HT-29 (cell line): ENCODE measurements at places on chromosomes 12 and 14. TPM values are rescaled to one million over a fixed set of nuclear protein-coding genes. Genes with fewer than 3 reads are reported as not detected.

ABCD4 gene
- total RNA-seq: 31.4 and 32.3 TPM in 2 replicates

DNAJC22 gene
- total RNA-seq: 8.2 and 9.2 TPM in 2 replicates

DNA sequence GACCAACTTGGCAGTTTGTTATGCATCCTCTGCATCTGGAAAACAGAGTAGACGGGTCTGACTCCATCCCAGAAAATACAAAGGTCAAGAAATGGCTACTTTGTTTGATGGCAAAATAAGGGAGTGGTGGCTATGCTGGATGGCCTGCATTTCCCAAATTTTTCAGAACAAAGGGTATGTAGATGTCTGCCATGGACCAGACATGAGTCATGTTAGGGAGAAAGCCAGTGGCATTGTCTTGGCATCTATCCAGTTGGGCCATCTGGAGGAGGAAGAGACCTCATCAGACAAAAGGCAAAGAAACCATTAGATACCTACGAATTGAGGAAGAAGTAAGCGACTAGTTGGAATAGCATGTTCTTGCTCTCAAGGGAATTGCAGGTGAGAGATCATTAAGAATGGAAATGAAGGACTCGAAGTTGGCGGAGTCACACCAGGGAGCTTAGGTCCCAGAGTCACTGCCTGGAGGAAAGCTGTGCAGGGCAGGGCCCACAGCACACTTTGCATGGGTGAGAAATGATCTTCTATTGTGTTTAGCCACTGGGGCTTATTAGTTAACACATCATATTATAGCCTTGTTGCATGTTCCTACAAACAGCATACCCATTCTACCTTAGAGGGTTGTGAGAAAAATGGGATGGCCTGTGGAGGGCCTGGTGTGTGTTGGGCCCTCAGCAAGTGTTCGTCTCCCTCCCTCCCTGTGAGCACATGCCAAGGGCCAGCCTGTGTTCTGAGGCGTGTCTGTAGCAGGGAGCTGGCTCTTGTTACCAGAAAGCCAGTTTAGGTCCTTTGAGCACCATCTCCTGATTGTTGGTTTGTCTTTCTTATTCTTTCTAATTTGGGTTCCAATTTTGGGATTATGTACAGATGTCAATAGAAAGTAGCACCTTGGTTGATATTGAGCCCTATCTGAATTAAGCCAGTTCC lies 119.4 kb downstream of the KTN1 start:
- no peak for DNase-seq

- no peak for DNase-seq
Observed at GRCh38 chr12:113954547-113954946, 11.6 kb downstream of the RBM19 start.

DNA sequence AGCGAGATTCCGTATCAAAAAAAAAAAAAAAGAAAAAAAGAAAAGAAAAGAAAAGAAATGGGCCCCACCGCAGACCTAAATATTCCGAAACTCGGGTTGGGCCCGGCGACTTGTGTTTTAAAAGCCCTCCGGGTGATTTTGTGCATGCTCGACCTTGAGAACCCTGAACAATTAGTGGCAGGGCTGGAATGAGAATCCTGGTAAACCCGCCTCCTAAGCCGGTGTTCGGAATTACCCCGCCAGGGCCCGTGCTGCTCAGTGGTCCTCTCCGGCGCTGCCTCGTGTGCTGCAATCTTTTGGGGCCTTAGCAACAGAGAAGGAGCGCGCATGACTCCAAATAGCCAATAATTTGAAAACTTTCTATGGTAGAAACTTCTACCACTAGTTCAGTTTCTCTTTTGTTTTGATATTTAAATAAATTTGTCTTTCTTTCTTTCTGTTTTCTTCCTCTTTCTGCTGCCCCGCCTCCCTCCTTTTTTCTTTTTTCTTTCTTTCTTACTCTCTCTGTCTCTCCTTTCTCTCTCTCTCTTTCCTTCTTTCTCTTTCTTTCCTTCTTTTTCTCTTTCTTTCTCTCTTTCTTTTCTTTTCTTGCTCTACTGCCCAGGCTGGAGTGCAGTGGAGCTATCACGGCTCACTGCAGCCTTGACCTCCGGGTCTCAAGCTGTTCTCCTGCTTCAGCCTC lies 1.5 kb upstream of the GALNT6 start:
- no peak for DNase-seq

GALNT16 gene
- not detected in 2 replicates for total RNA-seq

DNA sequence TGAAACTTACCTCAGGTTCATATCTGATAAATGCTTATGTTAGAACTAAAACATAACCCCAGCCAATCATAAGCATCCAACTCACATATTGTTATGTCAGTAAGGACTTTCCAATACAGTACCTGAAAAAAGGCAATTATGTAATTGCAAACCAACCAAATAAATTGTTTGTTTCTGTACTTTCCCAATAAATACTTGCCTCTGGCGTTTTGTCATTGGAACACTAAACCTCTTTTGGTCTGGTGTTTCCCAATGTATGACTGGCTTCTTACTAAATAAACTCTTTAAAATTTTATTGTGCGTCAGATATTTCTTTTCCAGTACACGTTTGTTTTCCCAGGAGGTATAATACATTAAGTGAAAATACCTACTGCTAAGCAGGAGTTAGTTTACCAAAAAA lies 6.7 kb upstream of the PTPRB start:
- DNase-seq: no peak

MORN3 gene
- total RNA-seq: 0.05 and 0.13 TPM in 2 replicates

METTL3 gene
- total RNA-seq: 39.7 and 41.0 TPM in 2 replicates

PTCSC3 gene
- not detected in 2 replicates for total RNA-seq

DNA sequence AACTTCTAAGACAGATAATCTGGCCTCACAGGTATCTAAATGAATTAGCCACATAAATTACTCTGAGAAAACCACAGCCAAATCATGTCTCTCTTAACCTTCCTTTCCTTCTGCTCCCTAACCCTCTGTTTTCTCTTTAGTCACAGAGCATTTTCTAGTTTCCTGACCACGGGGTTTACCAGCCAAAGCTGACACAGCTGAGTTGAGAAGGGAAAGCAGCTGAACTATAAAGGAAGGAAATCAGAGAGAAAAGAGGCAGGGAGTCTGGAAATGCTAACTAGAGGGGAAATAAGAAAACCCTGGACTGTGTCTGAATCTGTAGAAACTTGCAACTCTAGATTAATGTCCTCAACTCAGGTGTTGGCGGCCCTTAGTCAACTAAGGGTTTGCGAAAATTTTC lies 24.4 kb downstream of the ANKS1B start:
- no peak for DNase-seq

DNA sequence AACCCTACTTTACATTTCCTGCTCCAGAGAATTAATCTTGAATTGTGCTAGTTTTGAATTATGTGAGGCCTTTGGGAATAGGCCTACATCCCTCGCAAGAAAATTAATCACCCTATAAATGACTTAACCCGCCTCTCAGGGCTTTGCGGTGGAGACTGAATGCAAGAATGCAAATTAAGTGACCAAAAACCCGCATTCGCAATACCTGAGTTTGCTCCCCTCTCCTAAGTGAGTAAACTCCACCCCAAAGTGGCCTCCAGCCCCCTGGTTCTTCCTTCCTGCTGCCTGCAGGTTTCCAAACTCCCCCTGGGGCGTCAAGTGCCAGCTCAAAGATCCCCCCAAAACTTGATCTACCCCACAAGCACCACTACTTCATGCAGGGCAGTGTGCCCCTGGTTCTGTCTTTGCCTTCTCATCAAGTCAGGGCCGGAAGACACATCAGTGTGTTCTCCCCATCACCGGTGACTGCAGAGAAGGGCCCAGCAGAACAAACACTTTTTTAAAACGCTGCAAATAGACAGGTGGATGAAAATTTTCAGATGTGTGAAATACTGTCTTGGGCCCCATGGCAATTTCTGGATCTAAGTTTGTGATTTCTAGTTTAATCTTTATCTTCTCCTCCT lies 644.7 kb downstream of the VRK1 start:
- no peak for DNase-seq

DNA sequence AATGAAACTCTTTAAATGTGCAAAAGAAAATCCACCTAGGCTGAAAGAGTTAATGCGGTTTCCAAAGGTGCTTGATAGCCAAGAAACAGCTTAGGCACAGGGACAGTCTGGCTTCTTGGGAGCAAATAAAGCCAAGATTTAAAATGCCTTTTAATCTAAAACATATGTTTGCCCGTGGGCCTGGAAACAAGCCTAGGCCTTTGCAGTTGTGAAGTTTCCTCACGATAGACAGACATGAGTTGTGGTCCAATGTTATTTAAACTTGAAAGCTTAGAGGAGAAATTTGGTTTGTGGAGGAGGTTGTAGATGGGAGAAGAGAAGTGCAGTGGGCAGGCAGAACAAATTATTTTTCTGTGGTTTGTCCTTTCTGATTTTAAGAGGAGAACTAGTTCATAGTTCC lies 29.8 kb downstream of the PROX2 start:
- no peak for DNase-seq

NINJ2 gene
- total RNA-seq: 8.6 and 10.9 TPM in 2 replicates

GRCh38 chr12:53093777-53094393 lies 3.6 kb upstream of the IGFBP6 start:
- DNase-seq: no peak

- peak; percentile 16 for DNase-seq
Observed at GRCh38 chr14:63671987-63672386, 30.3 kb upstream of the WDR89 start.

DNA sequence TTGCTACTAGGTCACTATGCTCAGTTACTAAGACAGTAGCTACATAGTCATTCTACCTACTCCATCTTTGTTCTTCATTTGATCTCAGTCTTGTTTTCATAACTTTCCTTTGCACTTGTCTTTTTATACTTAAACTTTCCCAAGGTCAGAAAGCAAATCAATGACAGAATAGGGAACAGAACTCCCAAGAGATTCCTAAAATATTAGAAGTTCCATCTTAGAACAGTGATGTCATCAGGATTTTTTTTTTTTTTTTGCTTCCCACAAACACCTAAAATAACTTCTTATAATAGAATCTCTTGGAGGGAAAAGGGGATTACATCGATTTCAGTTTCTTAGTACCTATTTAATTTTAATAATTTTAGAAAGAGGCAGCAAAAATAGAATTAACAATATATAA lies 65.8 kb downstream of the NTN4 start:
- DNase-seq: no peak

BCAT1 gene
- total RNA-seq: not detected in 2 replicates

- no peak for DNase-seq
Observed at GRCh38 chr12:96774496-96775256, 132.4 kb upstream of the NEDD1 start.

DEGS2 gene
- 87.3 and 94.2 TPM in 2 replicates for total RNA-seq

DNA sequence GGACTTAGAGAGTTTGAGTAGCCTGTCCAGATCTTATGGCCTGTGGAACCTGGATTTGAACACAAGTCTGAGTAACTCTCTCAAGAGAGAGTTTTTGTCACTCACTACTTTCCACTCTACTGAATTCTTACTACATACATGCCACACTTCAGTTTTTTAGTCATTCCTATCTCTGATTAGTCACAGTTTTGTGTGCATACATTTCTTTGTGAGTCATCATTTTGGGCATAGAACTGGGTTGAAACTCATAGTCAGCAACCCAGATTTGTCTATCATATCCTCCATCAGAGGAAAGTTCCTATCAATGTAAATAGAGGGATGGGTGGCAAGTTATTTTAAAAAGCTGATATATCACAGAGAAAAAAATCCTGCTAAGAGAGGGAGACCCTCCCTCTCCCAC lies 42.9 kb downstream of the FLRT2 start:
- DNase-seq: no peak

- no peak for DNase-seq
Observed at GRCh38 chr12:72256725-72257124, 15.4 kb upstream of the TRHDE start.

AQP6 gene
- total RNA-seq: 1.8 and 2.0 TPM in 2 replicates

DNA sequence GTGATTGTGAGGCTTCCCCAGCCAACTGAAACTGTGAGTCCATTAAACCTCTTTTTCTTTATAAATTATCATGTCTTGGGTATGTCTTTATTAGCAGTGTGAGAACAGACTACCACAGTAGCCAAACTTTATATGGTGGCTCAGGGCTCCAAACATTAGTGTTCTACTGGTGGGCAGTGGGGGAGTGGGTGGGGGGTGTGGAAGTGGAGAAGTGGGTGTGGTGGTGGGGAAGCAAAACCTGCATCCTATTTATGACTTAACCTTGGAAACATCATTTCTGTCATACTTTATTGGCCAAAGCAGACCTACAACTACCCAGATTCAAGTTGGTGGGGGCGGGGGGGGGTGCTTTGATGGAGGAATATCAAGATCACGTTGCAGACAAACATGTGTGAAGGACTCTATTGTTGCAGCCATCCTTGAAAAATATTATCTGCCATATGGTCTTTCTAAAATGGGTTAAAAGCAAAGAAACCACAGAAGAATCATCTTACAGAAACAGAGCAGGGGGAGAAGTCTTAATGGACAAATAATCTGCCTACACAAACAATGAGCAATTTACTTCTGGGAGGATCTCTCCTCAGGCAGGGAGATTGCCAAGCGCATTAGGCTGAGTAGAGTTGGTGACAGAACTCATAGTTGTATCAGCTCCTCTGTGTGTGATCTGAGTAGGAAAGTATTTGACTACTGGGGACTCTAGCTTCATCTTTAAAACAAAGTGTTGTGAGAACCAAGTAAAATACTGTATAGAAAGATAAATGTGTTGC lies 1.4 kb upstream of the PWP1 start:
- DNase-seq: peak; percentile 3

DNA sequence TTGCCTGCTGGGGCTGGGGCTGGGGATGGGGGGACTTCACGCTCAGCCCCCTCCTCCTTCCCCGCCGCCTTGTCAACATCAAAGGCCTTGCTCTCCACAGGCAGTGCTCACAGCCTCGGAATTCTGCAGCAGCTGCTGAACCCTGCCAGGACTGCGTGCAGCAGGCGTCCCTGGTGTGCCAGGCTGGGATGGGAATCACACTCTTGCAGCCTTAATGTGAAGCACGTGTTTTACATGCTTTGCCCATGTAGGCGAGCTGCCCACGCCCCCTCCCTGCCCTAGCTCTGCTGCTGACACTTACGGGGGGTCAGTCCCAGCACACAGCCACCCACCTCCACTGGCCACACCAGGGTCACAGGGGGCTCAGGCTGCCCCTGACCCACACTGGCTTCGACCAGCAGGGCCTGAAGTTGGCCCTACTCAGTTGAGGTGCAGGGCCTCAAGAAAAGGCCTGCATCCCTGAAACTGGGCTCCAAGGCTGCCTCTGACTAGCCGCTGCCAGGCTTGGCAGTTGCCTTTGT lies 276.2 kb upstream of the RTL1 start:
- no peak for DNase-seq

GRCh38 chr12:115303723-115304309 lies 619.8 kb upstream of the TBX3 start:
- DNase-seq: no peak

GRCh38 chr12:6323340-6323994 lies 13.0 kb downstream of the PLEKHG6 start:
- DNase-seq: peak; percentile 86

MSI1 gene
- total RNA-seq: not detected in 2 replicates

YY1 gene
- total RNA-seq: 62.7 and 63.2 TPM in 2 replicates

KERA gene
- not detected in 2 replicates for total RNA-seq

TMEM30B gene
- 50.2 and 55.7 TPM in 2 replicates for total RNA-seq

DNA sequence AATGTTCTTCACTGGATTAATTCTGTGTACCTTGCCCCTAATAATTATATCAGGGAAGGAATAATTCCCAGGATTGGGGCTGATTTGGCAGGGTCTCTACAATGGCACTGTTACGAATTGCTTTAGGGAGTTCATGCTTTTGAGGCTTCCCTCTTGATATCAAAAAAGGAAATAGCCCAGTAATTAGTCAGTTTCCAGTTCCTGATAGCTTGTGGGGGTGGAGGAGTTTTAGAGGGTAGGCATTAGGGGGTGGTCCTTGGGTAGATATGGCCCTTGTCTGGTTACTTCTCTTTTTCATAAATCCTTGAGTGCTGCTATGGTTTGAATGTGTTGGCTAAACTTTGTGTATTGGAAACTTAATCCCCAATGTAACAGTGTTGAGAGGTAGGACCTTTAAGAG lies 6.1 kb upstream of the SRSF5 start:
- DNase-seq: no peak

GRCh38 chr14:48738186-48738925 lies 847.8 kb downstream of the RPS29 start:
- no peak for DNase-seq

GRCh38 chr14:72826039-72826438 lies 67.9 kb downstream of the DPF3 start:
- DNase-seq: no peak
